ENCODE measurements at places on chromosomes 12 and 14.
A peak's percentile ranks its signal among the peaks of the same experiment; 100 is the strongest.

DNA sequence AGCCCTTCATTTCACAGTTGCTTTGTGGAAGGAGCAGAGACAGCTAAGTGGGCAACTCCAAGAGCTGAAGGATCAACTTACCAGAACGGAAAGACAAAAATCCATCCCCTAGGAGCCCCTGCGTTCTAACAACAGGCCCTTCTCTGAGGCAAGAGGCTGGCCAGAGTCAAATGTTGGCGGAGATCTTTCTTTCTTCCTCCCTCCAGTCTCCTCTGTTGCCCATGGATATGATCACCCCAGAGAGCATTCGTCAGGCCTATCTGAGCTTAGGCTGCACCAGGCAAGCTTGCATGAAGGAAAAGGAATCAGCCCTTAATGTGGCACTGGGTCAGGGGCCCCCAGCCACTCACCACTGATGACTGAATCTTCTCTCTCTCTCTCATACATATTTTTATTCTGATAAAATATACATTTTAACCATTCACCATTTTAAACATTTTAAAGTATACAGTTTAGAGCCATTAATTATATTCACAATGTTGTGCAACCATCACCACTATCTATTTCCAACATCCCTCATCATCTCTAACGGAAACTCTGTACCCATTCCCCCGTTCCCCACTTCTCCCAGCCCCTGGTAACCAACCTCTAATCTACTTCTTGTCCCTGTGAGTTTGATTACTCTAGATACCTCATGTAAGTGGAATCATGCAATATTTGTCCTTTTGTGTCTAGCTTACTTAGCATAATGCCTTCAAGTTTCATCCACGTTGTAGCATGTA, 52.9 kb upstream of the CCND2 start:
- H3K27ac ChIP-seq, result no peak overlapping the region
- DNase-seq, result no peak
- H3K27me3 ChIP-seq, result peaks cover 1% of the 10 kb centered on the region
- no peak overlapping the region for H3K4me3 ChIP-seq

GRCh38 chr14:31788340-31788739, 227.1 kb downstream of the NUBPL start:
- no peaks in the 10 kb centered on the region for H3K27me3 ChIP-seq
- DNase-seq, result no peak
- no peaks in the 10 kb centered on the region for H3K4me1 ChIP-seq
- H3K4me3 ChIP-seq, result no peak overlapping the region
- H3K27ac ChIP-seq, result no peak overlapping the region

GRCh38 chr14:32200368-32201192, 1.3 kb upstream of the RNU6-7 start:
- peaks cover 42% of the 10 kb centered on the region for H3K4me1 ChIP-seq
- no peak for DNase-seq
- peak overlapping the region; percentile 98 for H3K27ac ChIP-seq
- H3K27me3 ChIP-seq, result peaks cover 4% of the 10 kb centered on the region
- H3K4me3 ChIP-seq, result peak overlapping the region; percentile 89
- H3K36me3 ChIP-seq, result peaks cover 2% of the 10 kb centered on the region

DNA sequence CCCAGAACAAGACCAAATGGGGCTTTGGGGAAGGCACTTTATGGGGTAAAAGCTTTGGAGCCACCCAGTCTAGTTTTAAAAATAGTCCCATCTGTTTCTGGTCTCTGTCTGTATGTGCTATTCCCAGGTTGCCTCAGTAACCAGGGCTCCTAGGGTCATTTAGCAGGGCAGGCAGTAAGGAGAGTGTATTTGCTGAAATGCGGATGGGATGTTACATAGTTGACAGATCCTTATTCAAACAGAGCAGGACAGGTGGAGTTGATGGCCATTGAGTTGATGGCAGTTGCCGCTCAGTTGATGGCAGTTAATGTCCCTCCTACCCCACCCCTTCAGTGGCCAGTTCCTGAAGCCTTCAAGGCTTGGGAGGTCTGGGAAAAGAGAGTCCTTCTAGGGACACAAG, 4.6 kb downstream of the ZC3H10 start:
- H3K27me3 ChIP-seq, result no peaks in the 10 kb centered on the region
- no peak overlapping the region for H3K4me3 ChIP-seq
- DNase-seq, result no peak
- H3K27ac ChIP-seq, result no peak overlapping the region

- H3K27me3 ChIP-seq, result no peaks in the 10 kb centered on the region
- H3K36me3 ChIP-seq, result peaks cover 24% of the 10 kb centered on the region
- DNase-seq, result peak; percentile 25
Observed at GRCh38 chr12:55972911-55973598, 823 bp upstream of the RAB5B start.

All from activated CD4-positive, alpha-beta memory T cell treated with anti-CD3 and anti-CD28 coated beads for 36 hours (primary cell).